ENCODE measurements at places on chromosomes 2 and 18.
A peak's percentile ranks its signal among the peaks of the same experiment; 100 is the strongest.

DNA sequence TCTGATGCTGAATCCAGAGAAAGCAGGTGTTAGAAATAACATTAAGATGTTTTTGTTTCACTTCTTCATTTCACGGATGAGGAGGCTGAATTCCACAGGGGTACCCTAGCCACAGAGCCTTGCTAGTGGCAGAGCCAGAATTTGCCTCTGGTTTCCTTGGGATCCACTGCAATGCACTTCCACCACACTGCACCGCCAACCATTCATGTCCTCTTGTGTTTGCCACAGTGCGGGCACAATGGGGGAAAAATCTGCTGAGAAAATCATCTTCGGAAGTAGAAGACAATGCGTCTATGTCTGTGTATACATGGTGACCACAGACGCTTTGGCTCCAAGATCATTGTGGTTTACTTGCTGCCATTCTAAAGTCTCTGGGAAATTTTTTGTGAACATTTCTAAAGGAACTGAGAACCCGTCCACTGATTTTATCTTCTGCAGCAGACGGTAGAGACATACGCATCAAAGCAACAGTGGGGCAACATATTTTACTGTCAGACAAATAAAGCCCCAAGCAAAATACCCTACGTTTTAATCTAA is 14.9 kb downstream of the ICOS start:
- no peak for DNase-seq

DNA sequence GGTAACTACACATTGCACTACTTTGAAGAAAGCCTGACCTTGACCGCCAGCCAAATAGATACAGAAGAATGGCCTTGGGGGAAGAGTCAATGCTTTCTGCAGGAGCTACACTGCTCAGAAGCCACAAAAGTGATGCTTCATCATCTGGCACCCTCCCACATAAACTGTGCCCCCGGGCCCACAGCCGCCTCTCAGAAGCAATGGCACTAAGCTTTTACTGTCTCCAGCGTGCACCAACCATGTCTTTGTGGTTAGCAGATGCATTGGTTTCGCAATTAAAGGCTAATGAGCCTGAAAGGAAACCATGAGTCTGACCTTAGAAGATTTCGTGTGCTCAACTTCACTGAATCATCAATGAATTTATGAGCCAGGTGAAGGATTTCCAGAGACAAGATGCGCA is 209.4 kb upstream of the TRIB2 start:
- no peak for DNase-seq

GRCh38 chr18:13592246-13592645 is 134.1 kb downstream of the FAM210A start:
- DNase-seq, result no peak

- DNase-seq, result peak; percentile 66
Observed at GRCh38 chr2:101387151-101387834, at the start of gene CREG2. Gene CREG2, minus strand, starts transcription at chr2:101387503. Its CDS starts 46 bp downstream, at chr2:101387457.

DNA sequence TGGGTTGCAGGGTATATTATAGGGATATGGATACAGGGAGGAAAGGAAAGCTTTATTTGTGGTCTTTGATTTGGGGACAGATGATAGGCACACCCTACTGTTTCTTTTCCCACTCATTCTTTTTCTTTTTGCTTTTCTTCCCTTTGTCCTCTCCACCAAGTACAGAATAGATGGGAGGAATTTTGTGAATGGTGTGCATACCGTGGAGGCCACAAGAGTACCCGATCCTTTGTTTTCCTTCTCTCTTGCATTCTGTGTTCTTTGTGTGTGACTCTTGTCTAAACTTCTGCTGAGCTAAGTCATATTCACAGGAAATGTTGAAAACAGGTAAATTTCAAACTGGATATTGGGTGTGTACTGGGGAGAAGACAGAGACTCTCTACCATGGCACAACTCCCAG is 321.4 kb upstream of the SLC8A1 start:
- DNase-seq, result no peak

DNA sequence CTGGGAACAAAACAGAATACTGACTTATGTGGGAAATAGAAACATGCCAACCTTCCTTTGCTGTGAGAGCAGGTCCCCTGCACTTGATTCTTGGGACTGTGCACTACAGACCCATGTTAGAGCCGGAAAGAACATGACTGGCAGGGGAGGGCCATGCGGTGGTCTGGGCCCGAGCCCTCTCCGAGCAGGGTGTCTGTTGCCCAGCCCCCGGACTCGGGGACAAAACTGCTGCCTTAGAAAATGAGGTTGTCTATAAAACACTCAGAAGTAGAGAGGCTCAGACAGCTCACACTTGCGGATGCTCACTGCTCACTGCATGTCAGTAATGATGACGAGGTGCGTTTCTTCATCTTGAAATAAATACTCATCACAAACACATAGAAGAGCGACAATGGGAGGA is 270.7 kb upstream of the HDAC4 start:
- DNase-seq, result peak; percentile 22

DNA sequence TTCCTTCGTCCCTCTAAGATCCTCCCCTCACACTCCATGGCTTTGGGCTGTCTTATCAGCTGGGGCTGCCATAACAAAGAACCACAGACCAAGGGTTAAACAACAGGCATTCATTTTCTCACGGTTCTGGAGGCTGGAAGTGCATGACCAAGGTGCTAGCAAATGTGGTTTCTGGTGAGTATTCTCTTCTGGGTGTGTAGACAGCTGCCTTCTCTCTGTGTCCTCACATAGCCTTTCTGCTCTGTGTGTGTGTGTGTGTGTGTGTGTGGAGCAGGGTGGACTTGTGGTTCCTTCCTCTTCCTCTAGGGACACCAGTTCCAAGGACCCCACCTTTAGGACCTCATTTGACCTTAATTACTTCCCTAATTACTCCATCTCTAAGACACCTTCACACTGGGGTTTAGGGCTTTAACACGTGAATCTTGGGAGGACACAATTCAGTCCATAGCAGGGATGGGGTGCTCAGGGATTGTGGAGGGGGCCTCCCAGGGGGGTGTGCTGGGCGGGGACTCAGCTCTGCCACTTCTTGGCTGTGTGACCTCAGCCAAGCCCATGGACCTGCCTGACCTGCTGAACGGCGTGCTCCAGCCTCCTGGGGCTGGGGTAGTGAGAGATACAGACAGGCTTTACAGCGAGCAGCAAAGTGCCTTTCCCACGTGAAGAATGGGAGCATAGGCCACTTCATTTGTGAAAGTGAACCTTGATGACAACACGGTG is 38.0 kb downstream of the ACKR3 start:
- DNase-seq, result no peak

- no peak for DNase-seq
Observed at GRCh38 chr2:219596954-219597551, 604 bp upstream of the STK11IP start.

DNA sequence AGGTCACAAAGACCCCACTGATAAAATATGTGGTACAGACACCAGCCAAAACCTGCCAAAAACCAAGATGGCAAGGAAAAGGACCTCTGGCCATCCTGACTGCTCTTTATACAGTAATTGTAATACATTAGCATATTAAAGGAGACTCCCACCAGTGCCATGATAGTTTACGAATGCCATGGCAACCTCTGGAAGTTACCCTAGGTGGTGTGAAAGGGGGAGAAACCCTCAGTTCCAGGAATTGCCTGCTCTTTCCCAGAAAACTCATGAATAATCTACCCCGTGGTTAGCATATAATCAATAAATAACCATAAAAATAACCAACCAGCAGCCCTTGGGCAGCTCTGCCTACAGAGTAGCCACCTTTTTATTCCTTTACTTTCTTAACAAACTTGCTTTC is 129.8 kb upstream of the EPB41L3 start:
- no peak for DNase-seq

DNA sequence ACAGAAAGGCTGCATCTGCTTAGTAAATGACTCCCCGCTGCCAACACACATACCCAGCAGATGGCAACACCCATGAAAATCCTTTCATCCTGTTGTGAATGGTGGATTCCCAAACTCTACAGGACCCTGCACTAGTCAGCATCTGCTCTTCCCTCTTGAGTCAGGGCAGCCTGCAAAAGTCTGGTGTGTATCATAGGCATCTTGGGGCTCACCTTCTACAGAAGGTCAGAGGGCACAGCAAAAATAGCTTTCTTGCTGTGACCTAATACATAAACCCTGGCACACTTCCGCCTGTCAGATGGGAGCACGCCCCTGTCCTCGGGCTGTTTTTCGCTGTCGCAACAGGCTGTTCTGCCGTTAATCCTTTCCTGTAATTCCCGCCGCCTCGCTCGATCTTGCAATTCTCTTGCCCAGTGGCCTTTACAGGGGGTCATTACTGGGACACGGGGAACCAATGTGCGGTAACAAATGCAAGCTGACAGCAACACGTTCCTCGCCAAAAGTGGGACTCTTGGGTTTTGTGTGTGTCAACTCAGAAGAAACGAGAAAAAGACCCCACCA is 19.9 kb upstream of the SCYGR1 start:
- DNase-seq, result peak; percentile 57

GRCh38 chr2:112866128-112866835 is 29.7 kb upstream of the IL1B start:
- DNase-seq, result no peak

GRCh38 chr2:72793798-72794440 is 31.9 kb downstream of the EXOC6B start:
- DNase-seq, result no peak

- DNase-seq, result no peak
Observed at GRCh38 chr2:169507698-169508097, 1.8 kb upstream of the KLHL41 start.

- no peak for DNase-seq
Observed at GRCh38 chr2:232534940-232535651, 4.4 kb upstream of the CHRNG start.

- no peak for DNase-seq
Observed at GRCh38 chr2:160934263-160934662, 226.0 kb upstream of the TANK start.

DNA sequence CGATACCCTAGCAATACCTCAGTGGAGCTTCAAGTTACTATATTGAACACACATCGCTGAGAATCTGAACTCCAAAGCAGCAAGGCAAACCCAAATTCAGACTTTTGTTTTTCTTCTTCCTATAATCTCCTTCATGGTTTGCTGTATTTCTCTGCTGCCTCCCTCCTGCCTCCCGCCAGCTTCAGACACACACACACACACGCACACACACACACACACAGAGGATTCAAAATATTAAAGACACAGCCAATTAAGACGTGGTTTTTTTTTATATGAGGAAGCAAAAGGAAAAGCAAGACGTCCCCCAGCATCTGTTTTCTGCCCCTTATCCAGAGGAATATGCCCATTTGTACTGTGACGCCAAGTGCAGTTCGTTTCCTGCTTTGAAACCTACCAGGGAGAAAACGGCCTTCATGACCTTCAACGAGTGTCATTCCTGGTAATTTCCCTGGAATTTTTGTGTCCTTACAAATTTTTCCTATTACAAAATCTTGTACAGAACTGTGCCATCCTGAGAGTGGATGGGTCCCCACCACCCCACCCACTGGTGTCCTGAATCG is 547.9 kb upstream of the ID2 start:
- no peak for DNase-seq

- DNase-seq, result no peak
Observed at GRCh38 chr2:166841152-166841551, 47.1 kb upstream of the XIRP2 start.

DNA sequence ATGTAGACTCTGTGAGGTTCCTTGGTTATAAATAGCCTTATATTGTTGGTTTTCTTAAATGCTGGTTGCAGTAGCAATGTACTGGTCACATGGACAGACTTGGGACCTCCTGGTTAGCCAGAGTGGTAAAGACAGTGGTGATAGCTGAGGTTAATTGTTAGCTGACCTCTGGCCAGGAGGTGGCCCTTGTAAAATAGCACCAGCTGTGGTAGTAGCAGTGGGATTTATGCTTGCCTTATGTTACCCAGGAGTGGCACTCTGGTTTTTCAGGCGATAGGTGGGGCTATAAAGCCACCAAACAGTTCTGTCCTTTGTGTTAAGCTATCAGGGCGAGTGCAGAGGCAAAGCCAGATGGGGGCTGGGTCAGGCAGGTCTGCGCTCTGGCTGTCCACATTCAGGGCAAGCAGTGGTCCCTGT is 94.8 kb upstream of the SRD5A2 start:
- no peak for DNase-seq

DNA sequence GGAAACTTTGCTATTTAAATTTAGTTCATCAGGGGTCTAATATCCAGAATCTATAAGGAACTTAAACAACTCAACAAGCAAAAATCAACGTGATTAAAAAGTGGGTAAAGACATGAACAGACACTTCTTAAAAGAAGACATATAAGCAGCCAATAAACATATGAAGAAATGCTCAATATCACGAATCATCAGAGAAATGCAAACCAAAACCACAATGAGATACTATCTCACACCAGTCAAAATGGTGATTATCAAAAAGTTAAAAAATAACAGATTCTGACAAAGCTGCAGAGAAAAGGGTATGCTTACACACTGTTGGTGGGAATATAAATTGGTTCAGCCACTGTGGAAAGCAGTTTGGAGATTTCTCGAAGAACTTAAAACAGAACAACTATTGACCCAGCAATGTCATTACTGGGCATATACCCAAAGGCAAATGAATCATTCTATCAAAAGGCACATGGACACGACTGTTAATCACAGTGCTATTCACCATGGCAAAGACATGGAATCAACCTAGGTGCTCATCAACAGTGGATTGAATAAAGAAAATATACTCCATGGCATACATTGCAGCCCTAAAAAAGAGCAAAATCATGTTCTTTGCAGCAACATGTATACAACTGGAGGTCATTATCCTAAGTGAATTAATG is 189.9 kb downstream of the SLC4A10 start:
- no peak for DNase-seq

GRCh38 chr2:23409248-23409647 is 24.3 kb downstream of the KLHL29 start:
- no peak for DNase-seq

DNA sequence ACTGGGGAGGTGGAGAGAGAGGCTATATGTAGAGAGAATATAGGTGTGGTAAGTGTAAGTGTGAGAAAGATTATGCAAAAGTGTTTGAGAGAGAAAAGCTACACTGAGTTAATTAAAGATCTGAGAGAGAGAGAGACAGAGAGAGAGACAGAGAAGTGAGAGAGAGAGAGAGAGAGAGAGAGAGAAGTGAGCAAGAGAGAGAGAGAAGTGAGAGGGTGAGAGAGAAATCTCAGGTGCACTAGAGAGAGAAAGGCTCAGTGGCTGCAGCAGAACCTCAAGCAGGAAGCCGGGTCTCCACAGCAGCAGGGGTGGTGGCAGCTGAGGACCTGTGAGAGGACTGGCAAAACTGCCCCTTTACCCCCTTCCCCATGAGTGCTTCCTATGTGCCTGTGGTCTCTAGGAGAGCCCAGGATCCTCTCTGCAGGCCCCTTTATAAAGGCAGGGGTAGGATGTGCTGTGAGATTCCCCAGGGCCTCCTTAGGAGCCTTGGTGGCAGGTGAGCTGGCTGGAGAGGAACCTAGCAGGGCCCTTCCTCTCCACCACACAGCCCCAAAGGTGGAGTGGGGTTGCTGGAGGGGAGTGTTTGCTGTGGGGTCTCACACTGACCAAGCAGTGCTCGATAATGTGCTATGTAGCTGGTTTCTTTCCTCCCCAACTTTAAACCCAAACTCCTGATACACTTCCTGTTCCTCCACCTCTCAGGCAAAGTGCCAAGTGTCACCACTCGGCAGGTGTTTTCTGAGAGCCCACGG is 52.6 kb downstream of the SLC4A5 start:
- no peak for DNase-seq
